ENCODE measurements at places on chromosomes 6 and 20.

DNA sequence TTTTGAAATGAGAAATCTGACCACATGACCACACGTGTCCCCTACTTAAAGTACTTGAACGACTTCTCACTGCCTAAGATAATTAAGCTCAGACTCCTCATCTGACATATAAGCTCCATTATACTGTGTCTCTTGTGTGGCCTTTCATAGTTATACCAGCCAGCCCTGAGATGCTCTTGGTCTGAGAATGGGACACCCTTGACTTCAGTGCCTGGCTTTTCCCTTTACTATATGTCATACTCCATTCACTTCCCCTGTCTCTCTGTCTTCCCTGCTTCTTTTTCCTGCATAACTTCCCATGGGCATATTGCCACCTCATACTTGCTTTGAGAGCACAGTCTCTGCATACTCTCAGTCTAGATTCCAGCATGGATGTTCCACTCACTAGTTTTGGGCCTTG is 53.4 kb upstream of the TINAG start:
- DNase-seq, result no peak

- DNase-seq, result no peak
These were observed 72.8 kb downstream of the MAP3K5 start for GRCh38 chr6:136719280-136720044.

DNA sequence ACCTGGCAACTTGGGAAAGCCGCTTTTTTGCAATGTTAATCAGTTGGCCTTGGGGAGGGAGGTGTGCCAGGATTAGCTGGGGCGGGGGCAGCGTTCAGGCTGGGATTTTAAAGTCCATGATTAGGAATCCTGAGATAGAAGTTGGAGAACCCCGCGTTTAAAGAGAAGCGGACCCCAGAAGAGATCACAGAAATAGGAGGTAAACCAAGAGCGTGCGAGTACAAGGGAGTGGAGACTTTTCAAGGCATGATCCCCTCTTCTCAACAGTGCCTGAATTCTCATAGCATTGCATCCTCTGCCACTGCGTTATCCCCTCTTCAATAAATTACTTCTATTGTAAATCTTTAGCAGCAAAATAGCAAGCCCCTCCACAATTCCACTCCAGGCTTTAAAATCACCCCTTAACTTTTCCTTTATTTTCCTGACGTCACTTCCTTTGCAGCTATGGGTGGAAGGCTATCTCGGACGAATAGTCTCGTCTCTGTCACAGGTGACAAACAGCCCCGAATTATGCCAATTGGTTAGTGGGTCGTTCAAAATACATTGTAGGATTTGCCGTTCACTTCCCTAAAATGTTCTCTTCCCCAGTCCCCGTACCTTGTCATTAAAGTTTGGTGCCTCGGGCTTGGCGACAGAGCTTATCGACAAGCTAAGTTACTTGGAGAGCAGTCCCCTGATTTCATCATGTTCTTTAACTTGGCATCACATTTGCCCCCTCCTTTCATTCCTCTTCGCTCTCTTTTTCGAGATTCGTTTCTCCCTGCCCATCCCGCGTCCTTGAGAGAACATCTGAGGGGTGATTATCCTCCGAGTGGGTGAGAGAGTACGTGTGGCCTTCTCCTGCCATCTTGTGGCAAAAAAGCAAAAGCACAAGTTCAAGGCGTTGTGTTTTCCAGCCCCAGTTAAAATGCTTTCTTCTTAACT is 17.1 kb downstream of the OR2B2 start:
- DNase-seq, result peak; percentile 48

DNA sequence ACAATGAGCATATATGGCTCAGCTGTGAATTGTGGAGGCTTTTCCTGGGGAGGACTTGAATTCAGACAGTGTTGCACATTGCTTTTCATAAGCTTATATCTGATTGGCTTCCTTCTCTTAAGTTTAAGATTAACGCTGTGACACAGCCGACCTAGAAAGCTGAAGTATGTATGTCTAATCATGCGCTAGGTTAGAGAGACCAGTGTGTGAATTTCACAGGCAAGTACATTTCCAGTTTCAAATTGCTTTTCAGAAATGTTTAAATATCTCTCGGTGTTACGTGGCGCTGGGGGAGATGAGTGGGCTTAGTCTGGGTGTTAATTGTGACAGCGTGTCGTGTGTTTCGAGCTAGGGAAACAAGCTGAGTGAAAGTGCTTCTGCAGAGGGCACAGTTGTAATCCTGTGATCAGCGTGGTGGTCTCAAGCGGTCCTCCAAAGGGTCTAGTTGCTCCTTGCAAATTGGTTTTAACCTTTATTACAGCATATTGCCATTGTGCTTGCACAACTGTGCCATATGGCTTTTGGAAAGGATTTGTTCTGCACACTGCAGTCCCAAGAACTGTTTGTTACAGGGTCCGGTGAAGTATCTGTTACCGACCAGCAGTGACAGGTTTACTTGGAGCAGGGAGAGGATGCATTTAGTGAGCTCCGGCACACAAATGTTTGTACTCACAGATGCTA is 166.6 kb downstream of the SASH1 start:
- DNase-seq, result no peak

All from NCI-H1930 (cell line).